ENCODE measurements at places on chromosomes 4 and X.

GRCh38 chr4:101192244-101192643 lies 155.1 kb downstream of the PPP3CA start:
- no peak for DNase-seq

DNA sequence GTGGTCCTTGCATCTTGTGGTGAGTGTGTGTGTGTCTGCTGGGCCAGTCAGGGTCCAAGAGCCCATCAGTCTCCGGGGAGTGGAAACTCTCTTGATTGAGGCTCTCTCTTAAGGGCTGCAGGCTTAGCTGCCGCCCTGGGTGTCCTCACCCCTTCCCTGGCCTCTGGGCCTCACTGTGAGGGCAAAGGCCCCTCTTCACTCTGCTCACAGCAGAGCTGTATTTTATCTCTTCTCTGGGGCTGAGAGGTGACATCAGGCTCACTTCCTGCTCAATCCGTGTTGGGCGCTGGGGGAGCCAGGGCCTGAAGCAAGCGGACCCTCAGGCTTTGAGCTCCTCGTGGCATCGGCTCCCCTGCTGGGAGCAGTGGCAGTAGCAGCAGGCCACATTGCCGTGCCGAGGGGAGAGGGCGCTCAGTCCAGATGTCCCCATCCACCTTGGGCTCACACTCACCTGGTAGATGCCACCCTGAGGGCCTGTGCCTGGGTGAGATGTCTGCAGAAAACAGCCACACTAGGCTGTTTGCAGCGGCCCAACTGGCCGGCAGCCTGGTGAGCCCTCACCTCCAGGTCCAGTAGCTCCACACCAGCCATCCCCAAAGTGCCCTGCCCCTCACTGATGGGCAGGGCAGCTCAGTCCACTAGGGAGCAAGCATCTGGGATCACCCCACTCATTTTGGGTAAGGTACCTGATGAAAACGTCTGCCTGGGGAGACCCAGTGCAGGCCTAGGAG lies 24.7 kb upstream of the PRPS1 start:
- DNase-seq, result no peak

GRCh38 chrX:16023790-16024734 lies 99.3 kb upstream of the GRPR start:
- DNase-seq, result peak; percentile 77

DNA sequence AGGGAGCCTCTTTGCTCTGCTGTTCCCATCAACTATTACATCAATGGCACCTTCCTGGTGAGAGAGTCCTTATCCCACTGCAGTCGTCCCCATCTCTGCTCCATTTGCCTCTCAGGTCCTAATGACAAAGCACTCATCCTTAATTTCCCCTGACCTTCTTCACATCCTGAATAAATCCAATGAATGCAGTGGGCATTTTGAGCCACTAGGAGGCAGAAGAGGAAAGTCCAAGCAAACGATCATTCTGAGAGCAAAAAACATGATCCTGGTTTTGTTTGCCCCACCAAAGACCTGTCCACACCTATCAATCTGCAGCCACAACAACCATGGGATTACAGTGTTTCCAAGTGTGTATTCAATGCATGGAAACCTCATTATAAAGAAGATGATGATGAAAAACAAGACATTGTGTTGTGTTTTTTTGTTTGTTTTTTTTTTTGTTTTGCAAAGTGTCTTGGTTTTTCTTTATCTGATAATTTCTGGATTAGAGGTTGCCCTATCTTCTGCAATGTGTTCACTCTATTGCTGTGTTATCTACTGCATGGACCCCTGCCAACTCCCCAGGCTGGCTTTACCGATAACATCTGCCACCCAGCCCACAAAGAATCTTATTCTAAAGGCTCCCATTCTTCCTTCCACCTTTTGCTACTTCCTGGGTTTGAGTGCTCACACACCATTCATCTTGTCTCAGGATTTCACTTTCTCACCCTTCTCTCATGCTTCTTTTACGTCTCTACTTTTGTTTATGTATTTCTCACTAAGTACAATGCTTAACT lies 207.2 kb downstream of the NLGN4X start:
- DNase-seq, result peak; percentile 29

GRCh38 chr4:94759767-94760211 lies 2.0 kb downstream of the BMPR1B start:
- DNase-seq, result no peak

- DNase-seq, result peak; percentile 10
Measured at GRCh38 chrX:75156531-75156945, 455 bp upstream of the ABCB7 start.

- DNase-seq, result no peak
Measured at GRCh38 chr4:156521631-156522030, 450.0 kb downstream of the PDGFC start.

Data from fibroblast of upper back skin (primary cell).